ENCODE measurements at places on chromosomes 4 and X.

DNA sequence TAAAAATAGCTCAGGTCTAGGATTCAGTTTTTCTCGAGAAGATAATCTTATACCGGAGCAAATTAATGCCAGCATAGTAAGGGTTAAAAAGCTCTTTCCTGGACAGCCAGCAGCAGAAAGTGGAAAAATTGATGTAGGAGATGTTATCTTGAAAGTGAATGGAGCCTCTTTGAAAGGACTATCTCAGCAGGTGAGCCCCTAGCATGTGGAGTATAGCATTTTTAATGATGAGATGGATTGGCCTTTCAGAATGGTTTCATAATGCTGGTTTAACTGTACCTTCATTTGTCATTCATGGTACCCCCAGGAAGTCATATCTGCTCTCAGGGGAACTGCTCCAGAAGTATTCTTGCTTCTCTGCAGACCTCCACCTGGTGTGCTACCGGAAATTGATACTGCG lies 79.4 kb downstream of the SLC10A6 start:
- DNase-seq: no peak

DNA sequence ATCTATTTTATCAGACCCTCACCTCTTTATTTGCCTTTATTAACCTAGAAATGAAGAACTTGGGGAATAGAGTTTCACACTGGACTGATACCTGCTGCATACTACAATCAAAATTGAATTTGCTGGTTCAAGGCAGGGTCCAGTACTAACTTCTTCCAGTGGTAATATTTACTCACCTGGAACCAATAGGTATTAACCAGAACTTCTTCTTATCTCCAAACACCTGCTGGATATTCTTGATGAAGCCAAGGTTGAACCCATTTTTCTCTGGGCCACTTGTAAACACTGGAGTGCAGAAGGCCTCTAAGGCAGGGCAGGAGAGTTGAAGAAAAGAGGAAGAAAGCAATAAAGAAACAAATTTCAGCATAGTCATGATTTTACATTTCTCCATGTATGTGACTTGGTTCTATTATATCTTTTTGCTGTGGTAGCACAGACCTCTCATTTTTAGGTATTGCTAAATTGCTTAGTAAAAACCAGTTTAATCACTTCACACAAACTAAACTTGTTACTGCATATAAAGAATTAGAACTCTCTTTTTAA lies 101.1 kb downstream of the ZDHHC15 start:
- no peak for DNase-seq

GRCh38 chrX:10884246-10884645 lies 226.9 kb upstream of the HCCS start:
- DNase-seq: no peak

DNA sequence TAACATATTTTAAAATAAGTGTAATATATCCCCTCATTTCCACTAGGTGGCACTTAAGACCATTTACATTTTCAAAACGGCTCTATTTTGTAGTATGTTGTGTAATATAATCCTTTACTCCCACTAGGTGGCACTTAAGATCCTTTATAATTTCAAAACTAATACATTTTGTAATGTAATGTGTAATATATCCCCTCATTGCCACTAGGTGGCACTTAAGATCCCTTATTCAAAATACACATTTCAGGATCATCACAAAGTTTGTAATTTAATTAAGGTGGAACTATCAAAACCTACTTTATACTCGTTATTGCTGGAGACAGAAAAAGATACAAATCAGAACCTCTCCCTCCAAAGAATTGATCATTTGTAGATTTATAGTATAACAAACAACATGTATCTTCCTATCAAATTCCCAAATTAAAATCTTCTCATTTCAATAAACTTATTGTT lies 132.5 kb downstream of the ARHGAP6 start:
- DNase-seq: no peak
